Fibroblast of the conjunctiva (primary cell): ENCODE measurements at places on chromosomes 2 and 18.

- DNase-seq = no peak
These were observed 11.2 kb upstream of the SULT1C3 start for GRCh38 chr2:108228537-108228936.

GRCh38 chr2:222448748-222449181 lies 24.4 kb downstream of the SGPP2 start:
- DNase-seq = peak; percentile 14

GRCh38 chr18:71116535-71116934 lies 827.7 kb downstream of the SOCS6 start:
- DNase-seq = no peak

DNA sequence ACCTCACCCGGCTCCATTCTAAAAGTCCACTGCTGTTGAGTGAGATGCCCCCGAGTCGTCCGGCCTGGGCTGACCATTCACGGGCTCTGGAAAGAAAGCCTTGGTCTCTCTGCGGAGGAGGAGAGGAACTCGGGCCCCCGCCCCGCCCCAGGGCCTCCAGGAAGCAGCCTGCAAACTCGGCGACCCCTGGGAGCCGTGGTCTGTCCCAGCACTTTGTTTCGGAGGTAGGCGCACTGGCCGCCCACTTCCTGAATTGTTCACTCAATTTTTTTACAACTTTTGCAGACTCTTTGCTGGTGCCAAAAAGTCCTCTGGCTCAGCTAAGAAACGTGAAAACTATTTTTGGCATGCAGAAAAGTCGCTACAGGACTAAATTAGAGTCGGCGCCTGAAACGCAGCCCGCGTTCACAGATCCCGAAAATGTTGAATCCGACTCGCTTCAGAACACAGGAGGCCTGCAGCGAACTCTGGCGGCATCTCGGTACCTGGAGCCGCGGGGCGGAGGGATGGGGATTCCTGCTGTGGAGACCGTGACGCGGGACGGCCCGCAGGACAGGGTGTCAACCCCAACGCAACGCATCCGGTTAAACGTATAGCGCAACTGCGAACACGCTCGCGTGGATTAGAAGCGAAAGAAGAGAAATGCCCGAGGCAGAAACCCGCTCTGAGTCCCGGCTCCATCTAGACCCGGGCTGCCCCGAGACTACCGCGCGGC lies 1.5 kb downstream of the PXDN start:
- DNase-seq = peak; percentile 88

- DNase-seq = no peak
These were observed 146.0 kb downstream of the VAPA start for GRCh38 chr18:10059610-10060468.

DNA sequence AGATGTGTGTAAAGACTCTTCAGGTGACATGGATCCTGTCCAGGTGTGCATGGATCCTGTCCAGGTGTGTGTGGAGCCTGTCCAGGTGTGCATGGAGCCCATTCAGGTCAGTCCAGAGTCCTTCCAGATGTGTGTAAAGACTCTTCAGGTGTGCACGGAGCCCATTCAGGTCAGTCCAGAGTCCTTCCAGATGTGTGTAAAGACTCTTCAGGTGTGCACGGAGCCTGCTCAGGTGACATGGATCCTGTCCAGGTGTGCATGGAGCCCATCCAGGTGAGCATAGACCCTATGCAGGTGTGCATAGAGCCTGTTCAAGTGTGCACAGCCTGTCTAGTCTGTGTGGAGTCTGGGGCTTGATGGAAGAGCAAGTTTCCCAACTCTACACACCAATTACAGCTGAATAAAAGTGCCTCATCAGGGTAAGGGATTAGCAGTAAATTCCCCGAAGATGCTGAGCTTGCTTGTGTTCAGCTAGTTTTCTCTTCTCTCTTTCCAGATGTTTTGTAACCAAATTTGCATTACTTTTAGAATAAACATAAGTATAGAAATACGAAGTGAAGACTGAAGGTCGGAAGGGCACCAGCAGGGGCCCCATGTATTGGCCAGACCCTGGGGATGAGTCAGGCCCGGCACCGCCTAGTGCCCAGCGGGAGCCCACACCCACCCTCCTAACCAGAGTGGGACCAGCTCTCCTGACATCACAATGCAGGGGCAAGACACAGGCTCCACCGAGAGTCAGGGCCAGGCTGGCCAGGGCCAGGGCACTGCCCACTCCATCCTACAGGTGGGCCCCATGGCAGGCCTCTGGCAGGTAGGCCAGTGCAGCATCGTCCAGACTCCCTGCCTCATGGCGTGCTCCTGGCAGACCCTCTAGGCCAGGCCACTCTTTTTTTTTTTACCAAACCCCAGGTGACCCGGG lies 38.6 kb upstream of the GPC1 start:
- no peak for DNase-seq

- DNase-seq = no peak
These were observed 14.2 kb upstream of the CXCR4 start for GRCh38 chr2:136131961-136132824.

DNA sequence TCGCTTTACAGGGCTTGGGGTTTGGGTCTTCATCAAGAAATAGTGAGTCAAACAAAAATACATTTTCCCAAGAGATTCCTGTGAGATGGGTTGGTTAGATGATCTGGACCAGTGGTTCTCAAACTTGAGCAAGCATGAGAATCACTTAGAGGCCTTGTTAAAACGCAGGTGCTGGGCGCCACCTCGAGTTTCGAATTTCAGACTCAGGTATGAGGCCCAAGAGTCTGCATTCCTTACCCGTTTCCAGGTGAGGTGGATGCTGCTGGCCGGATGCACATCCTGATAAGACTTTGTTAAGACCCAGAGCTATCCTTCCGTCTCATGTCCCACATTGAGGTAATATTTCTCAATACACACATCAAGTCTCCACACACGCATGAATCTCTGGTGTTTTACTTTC lies 707.8 kb upstream of the SALL3 start:
- DNase-seq = no peak

DNA sequence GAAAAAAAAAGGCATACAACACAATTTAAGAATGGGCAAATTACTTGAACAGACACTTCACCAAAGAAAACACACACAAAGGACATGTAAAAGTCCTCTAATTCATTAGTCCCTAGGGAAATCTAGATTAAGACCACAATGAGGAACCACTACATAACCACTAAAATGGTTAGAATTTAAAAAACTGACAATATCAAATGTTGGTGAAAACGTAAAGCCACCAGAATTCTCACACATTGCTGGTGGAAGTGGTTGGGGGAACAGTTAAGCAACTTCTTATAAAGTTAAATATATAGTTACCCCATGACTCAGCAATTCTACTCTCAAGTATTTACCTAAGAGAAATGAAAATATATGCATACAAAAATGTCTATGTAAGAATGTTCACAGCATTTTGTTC lies 11.8 kb downstream of the RTN4 start:
- DNase-seq = no peak

DNA sequence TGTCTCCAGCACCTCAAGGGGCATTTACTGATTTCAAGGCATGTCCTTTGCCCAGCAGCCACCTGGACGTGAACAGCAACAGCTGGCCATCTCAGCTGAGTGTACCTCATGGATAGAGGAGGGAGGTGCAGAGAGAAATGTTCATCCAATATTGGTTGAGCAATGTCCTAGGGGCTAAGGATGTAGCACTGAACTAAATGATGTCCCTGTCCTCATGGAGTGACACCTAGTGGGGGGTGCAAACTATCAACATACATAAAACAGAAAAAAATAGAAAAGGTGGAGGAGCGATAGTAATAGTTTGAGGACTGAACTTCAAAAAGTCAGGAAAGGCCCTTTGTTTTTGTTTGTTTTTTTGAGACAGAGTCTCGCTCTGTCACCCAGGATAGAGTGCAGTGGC lies 4.8 kb upstream of the UGGT1 start:
- DNase-seq = no peak

GRCh38 chr2:8049851-8050571 lies 631.8 kb upstream of the ID2 start:
- no peak for DNase-seq

GRCh38 chr2:111698743-111699554 lies 185.0 kb downstream of the ANAPC1 start:
- peak; percentile 97 for DNase-seq

DNA sequence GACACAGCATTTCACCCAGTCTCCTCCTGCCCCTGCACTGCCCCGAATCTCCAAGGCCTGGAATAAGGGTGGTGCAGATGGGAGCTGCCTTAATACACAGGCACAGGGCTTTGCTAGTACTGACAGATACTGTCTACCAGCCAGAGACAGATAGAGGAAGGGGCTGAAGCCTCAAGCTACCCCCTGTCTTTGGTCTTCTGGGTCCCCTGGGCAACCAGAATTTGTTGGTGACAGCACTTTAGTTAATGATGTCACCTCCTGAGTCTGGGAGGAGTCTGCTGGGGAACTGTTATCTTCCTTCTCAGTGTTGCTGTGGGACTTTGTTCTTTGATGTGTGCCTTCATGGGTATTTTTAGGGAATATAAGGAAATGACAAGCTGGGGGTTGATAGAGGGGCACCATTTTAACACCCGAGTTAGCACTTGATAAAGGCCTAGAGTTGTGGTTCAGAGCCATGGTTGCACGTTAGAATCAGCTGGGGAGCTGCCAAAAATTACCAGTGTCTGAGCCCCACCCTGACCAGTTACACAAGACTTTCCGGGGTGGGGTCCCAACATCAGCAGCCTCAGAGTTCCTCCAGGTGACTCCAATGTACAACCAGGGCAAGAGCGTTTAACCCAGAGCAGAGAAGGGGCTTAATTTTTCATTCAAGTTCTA lies 136.8 kb downstream of the SMAD7 start:
- DNase-seq = no peak

DNA sequence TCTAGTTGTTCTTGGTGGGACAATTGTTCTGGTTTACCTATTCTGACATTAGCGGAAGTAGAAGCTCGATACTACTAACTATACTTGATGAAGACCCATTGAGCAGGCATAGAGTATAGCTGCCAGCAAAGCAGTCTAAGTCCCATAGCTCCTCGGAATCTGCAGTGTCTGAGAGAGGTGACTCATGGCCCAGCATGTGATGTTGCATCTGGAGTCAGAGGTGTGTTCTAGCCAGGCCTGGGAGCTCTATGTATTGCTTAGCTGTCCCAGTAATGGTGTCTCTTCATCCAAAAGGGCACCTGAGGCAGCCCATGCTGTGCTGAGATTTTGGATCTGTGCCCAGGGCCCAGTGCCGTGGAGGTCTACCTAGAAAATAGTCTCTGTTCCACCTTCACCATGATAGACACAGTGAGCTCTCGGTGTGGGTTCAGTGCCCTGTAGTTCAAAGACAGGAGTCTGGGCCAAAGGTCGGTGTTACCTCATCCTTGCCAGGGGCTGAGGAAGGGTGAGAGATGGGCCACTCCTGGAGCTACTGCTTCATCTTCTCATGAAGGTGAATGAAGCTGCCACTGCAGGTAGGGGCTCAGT lies 47.3 kb downstream of the MEX3C start:
- no peak for DNase-seq

- DNase-seq = no peak
These were observed 54.2 kb upstream of the CTDP1 start for GRCh38 chr18:79625195-79625923.

DNA sequence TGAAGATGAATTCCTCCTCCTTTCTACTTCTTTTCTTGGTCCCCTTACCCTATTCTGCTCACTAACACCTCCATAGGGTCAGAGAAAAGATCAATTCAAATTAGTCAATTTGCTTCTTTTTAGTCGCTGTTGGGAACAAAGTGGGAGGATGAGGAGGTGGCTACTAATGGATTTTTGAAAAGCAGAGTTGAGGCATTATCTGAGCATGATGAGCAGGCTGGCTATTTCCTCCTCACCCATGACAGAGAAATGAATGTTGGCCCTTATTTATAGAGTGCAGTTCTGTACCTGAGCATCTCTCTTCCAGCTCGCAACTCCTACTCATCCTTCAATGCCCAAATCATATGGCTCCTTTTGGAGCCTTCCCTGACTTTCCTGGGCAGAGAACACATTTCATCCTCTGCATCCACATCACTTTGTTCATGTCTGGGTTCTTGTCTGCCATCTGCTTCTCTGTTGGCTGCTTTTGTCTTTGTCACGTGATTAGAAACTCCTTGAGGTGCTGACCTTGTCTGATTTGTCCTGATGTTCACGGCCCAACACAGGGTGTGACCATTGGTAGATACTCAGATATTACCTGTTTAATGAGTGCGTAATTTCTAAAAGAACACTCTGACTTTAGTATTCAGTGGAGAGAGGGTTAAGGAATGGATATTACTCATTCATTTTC lies 45.9 kb downstream of the CYRIA start:
- no peak for DNase-seq

GRCh38 chr2:100986157-100986556 lies 15.9 kb upstream of the RPL31 start:
- DNase-seq = no peak

- DNase-seq = no peak
These were observed 282.9 kb upstream of the TNP1 start for GRCh38 chr2:217142649-217143266.

- no peak for DNase-seq
These were observed 118.4 kb downstream of the LNPK start for GRCh38 chr2:175883586-175884194.

GRCh38 chr2:30252723-30253701 lies 21.7 kb downstream of the LBH start:
- peak; percentile 53 for DNase-seq

GRCh38 chr2:201151127-201151981 lies 31.6 kb upstream of the CASP10 start:
- DNase-seq = peak; percentile 43

- no peak for DNase-seq
These were observed 192.4 kb downstream of the TWIST2 start for GRCh38 chr2:239040152-239040761.

GRCh38 chr2:137865954-137866540 lies 98.2 kb upstream of the HNMT start:
- peak; percentile 23 for DNase-seq

DNA sequence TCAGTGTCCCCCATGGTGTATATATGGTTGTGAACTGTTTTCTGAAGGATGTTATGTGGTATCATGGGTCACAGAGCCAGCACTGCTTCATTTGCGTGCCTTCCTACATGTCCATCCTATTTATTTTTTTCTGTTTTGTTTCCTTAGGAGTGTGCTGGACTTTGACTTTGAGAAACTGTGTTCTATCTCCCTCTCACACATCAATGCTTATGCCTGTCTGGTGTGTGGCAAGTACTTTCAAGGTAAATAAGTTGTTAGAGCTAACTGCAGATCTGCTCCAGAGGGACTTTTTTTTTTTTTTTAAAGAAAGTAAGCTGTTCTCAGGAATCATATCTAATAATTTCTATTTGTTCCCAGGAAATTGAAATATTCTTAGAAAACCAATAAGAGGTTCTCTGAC lies 5.4 kb downstream of the USP39 start:
- DNase-seq = no peak

GRCh38 chr2:45218931-45219339 lies 209.7 kb upstream of the SIX2 start:
- no peak for DNase-seq

GRCh38 chr2:167059173-167059572 lies 170.9 kb downstream of the XIRP2 start:
- no peak for DNase-seq

DNA sequence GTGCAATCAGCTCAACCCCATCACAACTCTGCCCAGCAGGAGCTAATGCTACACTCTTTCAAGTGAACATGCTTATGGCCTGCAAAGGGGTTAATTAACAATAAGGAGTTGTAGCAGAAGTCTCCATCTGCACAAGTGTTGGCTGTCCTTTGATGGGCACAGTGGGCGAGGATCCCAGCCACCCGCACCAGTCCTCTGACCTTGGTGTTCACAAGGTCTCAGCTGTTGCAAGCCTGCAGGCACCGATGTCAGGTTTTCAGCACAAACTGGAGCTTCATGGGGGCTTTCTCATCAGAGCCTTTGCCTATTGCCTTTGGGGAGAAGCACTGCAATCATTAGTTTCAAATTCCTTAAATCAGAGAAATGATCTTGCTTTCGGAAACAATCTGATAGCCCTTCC lies 60.9 kb upstream of the TMEM178A start:
- no peak for DNase-seq
